ENCODE measurements at places on chromosomes 3 and 15.

GRCh38 chr15:60000824-60001609, 3.1 kb upstream of the FOXB1 start:
- DNase-seq, result peak; percentile 7

DNA sequence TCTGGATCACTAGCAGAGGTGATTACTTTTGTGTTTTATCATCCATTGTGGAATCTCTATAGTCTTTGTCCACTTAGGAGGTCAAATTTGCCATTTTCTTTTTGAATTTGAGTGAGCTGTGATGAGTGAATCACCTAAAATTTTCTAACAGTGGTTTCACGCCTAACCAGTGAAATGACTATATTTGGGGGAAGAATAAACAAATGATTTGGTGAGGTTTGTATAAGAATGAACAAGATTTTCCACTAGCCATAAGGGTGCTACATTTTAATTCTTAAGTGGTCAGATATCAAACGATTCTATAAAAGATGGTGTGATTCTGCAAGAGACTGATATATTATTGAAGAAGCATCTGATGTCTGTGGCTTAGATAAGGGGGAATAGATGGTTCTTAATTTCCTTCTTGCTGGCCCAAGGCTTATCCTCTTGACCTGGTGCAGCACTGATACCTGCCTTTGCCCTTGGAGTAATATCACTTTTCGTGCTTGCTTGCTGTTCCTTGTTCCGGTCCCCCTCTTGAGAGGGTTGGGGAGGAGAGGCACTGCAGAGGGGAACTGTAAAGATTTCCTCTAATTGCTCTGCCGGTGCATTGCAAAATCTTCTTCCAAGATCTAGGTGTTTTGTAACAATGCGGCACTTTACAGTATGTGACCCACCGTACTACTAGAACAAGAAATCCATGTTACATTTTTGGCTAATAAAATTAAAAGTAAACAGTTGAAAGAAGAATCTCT, 14.5 kb downstream of the C3orf20 start:
- no peak for DNase-seq

- DNase-seq, result no peak
Observed at GRCh38 chr3:77720460-77720971, 680.6 kb downstream of the ROBO2 start.

DNA sequence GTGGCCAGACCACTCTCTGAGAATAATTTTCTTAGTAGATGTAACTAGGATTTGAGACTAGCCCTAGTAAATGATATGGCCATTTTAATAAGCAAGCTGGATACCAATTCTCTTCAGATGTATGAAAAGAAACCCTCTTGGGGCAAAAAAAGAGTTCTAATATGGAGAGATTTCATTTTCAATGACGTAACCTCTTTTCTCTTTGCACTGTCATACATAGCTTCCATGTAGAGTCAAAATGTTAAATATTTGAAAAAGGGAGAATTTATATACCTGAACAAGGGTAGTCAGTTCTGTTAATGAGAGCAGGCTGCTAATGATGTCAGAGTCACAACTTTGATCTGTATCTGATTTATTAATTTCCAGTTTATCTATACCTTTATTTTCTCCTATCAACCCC, 120.0 kb downstream of the KBTBD8 start:
- no peak for DNase-seq

GRCh38 chr3:53222183-53222901, 33.5 kb downstream of the TKT start:
- no peak for DNase-seq

DNA sequence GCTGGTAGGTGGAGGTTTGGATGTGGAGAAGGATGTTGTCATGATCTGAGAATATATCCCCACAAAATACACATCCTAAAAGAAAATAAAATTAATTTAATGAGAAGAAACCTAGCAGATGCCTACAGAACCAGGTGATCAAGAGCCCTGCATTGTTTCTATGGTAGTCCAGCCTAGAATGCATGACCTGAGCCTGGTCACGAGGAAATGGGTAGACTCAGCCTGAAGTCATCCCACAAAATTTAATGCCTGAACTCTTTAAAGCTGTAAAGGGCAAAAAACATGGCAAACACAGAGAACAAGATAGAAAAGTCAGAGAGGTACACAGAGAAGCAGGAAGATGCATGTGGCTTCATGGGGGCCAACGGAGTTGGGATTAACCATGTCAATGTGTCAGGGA, 36.0 kb downstream of the LDHAL6B start:
- no peak for DNase-seq

DNA sequence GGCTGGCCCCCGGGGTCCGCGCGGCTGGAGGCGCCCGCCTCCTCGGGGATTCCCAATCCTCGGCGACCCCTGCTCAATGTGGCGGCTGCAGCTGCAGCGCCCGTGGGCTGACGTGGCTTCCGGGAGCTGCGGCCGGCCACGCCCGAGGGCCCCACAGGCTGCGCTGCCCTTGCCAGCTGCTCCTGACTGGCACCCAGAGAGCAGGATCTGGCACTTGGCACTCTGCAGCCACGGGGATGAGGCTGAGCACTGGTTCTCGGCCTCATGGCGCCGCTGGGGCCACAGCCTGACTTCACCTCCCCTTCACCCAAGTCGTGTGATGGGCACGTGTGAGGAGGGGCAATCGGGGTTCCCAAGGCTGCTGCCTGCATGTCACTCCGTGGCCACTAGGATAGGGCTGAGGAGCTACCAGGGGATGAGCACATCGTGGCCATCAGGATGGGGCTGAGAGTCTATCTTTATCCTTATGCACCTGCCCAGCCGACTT, 267.8 kb upstream of the FRG2C start:
- no peak for DNase-seq

GRCh38 chr15:68672251-68672650, 93.5 kb downstream of the CORO2B start:
- DNase-seq, result no peak

All from SHP77 treated with DMSO at 0.1 percent for 48 hours (cell line).